Activated naive CD8-positive, alpha-beta T cell treated with anti-CD3 and anti-CD28 coated beads, Interleukin-2, amount 10 ng/mL, durations not matched to agents 7 days and 5 days (primary cell): ENCODE measurements at places on chromosomes 7 and 10. TPM values are rescaled to one million over a fixed set of nuclear protein-coding genes. Genes with fewer than 3 reads are reported as not detected.

GRCh38 chr10:130109796-130110245 is 809 bp downstream of the C10orf143 start:
- H3K27ac ChIP-seq: peak overlapping the region; percentile 96
- H3K27me3 ChIP-seq: no peaks in the 10 kb centered on the region
- H3K4me3 ChIP-seq: peak overlapping the region; percentile 84
- DNase-seq: peak; percentile 62
- peaks cover 6% of the 10 kb centered on the region for H3K36me3 ChIP-seq
- peaks cover 24% of the 10 kb centered on the region for H3K4me1 ChIP-seq

- H3K4me3 ChIP-seq: no peak overlapping the region
- DNase-seq: no peak
- H3K4me1 ChIP-seq: no peaks in the 10 kb centered on the region
- H3K27ac ChIP-seq: no peak overlapping the region
- H3K27me3 ChIP-seq: no peaks in the 10 kb centered on the region
Observed at GRCh38 chr10:86304436-86304835, 62.2 kb downstream of the GRID1 start.

GRCh38 chr10:16909961-16910792 is 93.0 kb upstream of the RSU1 start:
- H3K27ac ChIP-seq: no peak overlapping the region
- peaks cover 18% of the 10 kb centered on the region for H3K4me1 ChIP-seq
- DNase-seq: no peak
- H3K27me3 ChIP-seq: peaks cover 2% of the 10 kb centered on the region
- peaks cover 5% of the 10 kb centered on the region for H3K36me3 ChIP-seq

DNA sequence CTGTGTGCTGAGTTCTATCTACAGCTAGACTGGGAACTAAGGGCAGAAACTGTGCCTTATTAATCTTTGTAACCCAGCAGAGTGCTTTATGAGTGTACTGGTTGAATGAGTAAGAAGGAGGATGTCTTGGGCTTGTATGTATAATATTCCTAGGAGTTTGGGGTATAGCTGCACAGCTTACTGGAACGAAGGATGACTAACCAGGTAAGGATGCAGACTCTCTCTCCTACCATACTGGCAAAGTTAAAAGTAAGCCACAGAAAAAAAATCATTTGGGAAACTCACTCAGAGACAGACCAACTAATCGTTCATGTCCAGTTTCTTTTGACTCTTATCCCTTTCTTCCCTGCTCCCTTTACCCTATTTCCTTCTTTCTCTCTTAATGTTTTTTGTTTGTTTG is 1.4 kb upstream of the DHTKD1 start:
- peaks cover 12% of the 10 kb centered on the region for H3K4me1 ChIP-seq
- H3K27me3 ChIP-seq: peaks cover 4% of the 10 kb centered on the region
- no peak for DNase-seq
- H3K27ac ChIP-seq: no peak overlapping the region
- H3K36me3 ChIP-seq: no peaks in the 10 kb centered on the region

DNA sequence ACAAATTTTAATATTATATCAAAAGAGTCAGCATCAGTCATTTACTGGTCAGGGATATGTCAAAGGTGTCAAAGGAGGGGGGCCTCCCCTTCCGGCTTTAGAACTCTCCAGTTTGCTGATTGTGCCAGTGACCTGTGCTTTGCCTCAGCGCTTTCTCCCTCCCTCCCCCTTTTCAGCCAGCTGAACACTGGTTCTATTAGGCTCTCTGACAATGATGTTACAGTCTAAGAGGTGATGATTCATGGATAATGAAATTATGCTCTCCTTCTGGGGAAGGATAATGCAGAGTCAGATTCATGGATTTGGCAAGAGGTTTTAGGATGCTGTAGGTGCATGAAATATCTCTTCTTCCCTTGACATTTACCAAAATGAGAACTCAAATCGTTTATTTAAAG is 6.1 kb downstream of the LRRTM3 start:
- no peak overlapping the region for H3K4me3 ChIP-seq
- no peaks in the 10 kb centered on the region for H3K36me3 ChIP-seq
- H3K27ac ChIP-seq: no peak overlapping the region
- H3K4me1 ChIP-seq: no peaks in the 10 kb centered on the region
- peaks cover 27% of the 10 kb centered on the region for H3K27me3 ChIP-seq

The CRHR2 gene
- total RNA-seq: not detected

The GJD4 gene
- total RNA-seq: not detected
